ENCODE measurements at places on chromosomes 1 and 21. TPM values are rescaled to one million over a fixed set of nuclear protein-coding genes. Genes with fewer than 3 reads are reported as not detected.

DNA sequence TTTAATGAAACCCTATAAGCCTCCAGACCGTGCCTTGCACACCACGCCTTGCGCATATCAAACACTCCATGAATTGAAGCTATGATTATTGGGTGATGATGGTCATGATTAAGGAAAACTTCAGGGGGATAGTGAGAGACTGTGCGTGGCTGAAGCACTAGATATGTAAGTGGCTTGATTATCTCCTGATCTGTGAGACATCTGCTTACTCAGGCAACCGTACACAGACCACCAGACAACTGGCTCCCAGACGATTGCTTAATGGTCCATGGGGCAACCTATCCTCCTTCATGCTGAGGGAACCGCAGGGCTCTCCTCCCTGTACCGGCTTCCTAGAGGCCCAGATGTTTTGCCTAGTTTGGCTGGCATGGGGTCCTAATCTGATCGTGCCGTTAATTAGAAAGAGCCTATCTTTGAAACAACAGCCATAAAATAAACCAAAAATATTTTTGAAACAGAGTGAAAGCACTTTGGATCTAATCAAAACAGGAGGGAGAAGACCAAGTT, 51.6 kb downstream of the IRF2BP2 start:
- H3K27ac ChIP-seq, result no peak overlapping the region
- no peaks in the 10 kb centered on the region for H3K36me3 ChIP-seq
- DNase-seq, result no peak

DOP1B gene
- total RNA-seq, result 10.6 TPM

GRCh38 chr1:81157686-81158085, 643.0 kb upstream of the ADGRL2 start:
- H3K4me1 ChIP-seq, result no peaks in the 10 kb centered on the region
- no peaks in the 10 kb centered on the region for H3K27me3 ChIP-seq
- H3K36me3 ChIP-seq, result no peaks in the 10 kb centered on the region

GRCh38 chr1:238340989-238341388, 450.3 kb upstream of the ZP4 start:
- DNase-seq, result no peak
- H3K36me3 ChIP-seq, result no peaks in the 10 kb centered on the region
- no peaks in the 10 kb centered on the region for H3K27me3 ChIP-seq
- H3K4me1 ChIP-seq, result no peaks in the 10 kb centered on the region

DNA sequence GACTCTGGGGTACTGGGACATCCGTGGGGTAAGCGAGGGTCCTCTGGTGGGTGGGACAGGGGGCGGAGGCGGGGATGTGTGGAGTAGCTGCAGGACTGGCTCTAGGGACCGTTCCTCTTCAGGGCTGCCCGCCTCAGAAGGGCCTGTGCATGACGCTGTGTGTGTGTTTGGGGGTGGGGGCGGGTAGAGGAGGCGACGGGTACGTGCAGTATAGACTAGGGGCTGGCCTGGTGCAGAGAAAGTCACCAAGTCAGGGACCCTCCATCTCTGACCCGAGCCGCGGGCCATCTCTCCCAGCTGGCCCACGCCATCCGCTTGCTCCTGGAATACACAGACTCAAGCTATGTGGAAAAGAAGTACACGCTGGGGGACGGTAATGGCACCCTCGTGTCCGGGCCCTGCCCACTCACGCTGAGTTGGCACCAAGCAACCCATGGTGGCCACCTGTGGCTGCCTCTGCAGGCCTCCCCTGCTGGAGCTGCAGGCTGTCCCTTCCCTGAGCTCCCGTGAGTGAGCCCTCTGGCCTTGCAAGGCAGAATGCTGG, 342 bp downstream of the GSTM5 start:
- H3K27me3 ChIP-seq, result no peaks in the 10 kb centered on the region
- H3K27ac ChIP-seq, result no peak overlapping the region
- no peaks in the 10 kb centered on the region for H3K4me1 ChIP-seq
- H3K4me3 ChIP-seq, result no peak overlapping the region
- H3K36me3 ChIP-seq, result no peaks in the 10 kb centered on the region
- no peak for DNase-seq

CAMK2N1 gene
- total RNA-seq, result 1.9 TPM

DNA sequence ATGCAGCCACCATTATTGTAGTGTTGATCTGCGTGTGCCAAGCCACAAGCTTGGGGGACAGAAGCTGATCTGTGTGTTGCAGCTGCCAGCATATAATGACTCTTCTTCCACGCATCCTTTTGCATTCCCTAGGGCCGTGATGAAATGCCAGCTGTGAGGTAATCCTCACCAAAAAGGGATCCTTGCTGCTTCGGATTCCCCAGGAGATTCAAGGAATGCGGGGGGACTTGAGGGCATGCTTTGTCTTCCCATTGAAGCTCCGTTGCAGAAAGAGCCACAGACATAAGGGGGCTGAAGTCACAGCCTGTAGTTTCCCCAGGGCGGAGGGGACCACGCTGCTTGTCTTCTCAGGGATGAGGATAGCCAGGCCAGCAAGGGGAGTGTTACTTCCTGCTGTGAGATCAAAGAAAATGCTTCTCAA, 281.6 kb upstream of the FMN2 start:
- H3K4me1 ChIP-seq, result peaks cover 16% of the 10 kb centered on the region
- H3K27me3 ChIP-seq, result peaks cover 1% of the 10 kb centered on the region

DNA sequence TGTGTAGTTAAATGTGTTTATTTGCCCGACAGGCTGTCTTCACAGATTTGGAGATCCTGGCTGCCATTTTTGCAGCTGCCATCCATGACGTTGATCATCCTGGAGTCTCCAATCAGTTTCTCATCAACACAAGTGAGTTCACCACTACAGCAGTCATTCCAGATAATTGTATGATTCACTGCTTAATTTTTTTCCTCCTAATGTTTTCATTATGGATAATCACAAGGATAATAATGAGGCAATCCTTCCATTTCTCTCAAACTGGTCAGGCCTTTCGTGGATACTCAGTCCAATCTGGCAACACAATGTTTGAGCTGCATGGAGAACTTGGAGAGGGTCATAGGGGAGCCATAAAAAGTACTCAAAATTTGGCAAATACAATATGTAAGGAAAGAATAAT, 168.3 kb upstream of the SGIP1 start:
- H3K27ac ChIP-seq, result peak overlapping the region; percentile 61
- no peak overlapping the region for H3K4me3 ChIP-seq
- H3K36me3 ChIP-seq, result peaks cover 78% of the 10 kb centered on the region
- H3K4me1 ChIP-seq, result peaks cover 83% of the 10 kb centered on the region
- no peak for DNase-seq

- H3K36me3 ChIP-seq, result no peaks in the 10 kb centered on the region
- no peak overlapping the region for H3K4me3 ChIP-seq
- H3K4me1 ChIP-seq, result no peaks in the 10 kb centered on the region
- H3K27ac ChIP-seq, result no peak overlapping the region
Observed at GRCh38 chr1:80349218-80349617, 1342.7 kb upstream of the ADGRL4 start.

GRCh38 chr1:90339811-90340210, 344.9 kb downstream of the ZNF326 start:
- H3K4me3 ChIP-seq, result no peak overlapping the region
- no peaks in the 10 kb centered on the region for H3K36me3 ChIP-seq
- H3K27me3 ChIP-seq, result no peaks in the 10 kb centered on the region
- H3K27ac ChIP-seq, result no peak overlapping the region
- H3K4me1 ChIP-seq, result no peaks in the 10 kb centered on the region

DNA sequence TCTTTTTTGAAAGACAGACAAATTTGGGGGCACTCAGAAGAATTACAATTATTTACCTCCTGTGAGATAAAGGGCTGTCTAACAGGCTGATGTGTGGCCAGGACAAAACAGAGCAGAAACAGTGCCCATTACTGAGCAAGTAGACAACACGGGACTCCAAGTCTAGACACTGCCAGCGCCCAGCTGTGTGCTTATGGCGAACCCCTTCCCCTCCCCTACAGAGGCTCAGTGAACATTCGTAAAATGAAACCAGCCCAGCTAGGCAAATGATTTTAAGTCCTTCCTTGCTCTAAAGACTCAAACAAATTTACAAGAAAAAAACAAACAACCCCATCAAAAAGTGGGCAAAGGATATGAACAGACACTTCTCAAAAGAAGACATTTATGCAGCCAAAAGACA, 91.1 kb downstream of the RUNX1 start:
- H3K27me3 ChIP-seq, result no peaks in the 10 kb centered on the region
- H3K36me3 ChIP-seq, result peaks cover 36% of the 10 kb centered on the region
- peaks cover 49% of the 10 kb centered on the region for H3K4me1 ChIP-seq
- no peak for DNase-seq
- no peak overlapping the region for H3K27ac ChIP-seq

- no peak overlapping the region for H3K27ac ChIP-seq
- H3K36me3 ChIP-seq, result no peaks in the 10 kb centered on the region
- no peak for DNase-seq
Observed at GRCh38 chr1:227437495-227438008, 119.3 kb upstream of the CDC42BPA start.

BMP8B gene
- total RNA-seq, result 0.31 TPM
